B cell (primary cell): ENCODE measurements at places on chromosomes 7 and 10. TPM values are rescaled to one million over a fixed set of nuclear protein-coding genes. Genes with fewer than 3 reads are reported as not detected.

Gene SDHAF3
- 18.5 and 20.2 TPM in 2 replicates for total RNA-seq

Gene MMP21
- total RNA-seq = 0.15 TPM in 2 replicates

DNA sequence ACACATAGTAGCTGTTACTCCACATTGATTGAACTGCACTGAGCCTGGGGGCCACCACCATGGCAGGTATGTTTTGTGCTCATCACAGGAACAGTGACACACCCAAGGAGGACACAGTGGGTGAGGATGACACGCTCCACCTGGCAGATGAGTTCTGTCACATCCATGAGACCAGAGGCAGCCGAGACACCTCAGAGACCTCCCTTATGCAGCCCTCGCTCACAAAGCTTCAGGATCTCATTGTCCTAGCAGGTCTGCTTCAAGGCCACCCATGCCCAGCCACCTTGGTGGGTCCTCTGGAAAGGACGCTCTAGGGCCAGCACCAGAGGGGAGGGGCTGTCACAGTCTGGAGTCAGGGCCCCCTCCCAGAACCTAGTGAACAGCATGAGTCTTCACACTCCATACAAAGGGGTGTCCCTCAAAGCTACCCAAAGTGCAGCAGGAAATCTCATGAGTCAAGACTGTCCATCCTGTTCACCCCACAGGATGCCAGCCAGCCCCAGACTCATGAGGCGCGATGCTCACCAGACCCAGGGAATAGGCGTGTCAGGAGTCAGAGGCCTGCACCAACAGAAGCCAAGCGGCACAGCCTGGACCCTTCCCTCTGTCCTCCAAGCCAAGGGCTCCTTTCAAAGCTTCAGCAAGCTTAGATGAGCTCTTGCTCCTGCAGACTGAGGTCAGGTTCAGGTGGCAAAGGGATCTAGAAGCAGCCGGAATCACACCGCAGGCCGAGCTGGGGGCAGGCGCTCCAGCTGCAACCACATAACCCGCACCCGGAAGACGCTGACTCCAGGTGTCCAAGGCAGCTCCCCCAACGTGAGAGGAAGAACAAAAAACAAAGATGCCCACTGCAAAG is 9.6 kb downstream of the FAM53B start:
- DNase-seq = peak; percentile 71

GRCh38 chr10:46033602-46034011 is 3.2 kb upstream of the NCOA4 start:
- DNase-seq = no peak

Gene TACC2
- total RNA-seq = not detected in 2 replicates

DNA sequence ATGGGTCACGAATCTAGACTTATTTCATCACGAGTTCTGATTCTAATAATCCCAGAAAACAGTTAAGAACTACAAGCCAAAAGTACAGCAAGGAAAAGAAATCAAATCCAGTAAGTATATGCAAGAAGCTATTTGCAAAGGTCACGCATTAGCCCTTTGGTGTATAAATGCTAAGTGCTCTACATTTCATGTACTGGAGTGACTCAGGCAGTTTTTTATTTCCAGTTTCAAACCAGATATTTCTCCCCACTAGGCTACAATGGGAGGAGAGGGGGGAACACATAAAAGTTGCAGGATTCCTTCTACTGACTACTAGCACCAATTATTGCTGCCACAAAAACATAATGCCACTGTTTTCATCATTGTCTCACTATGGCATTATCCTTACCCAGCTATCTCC is 148.0 kb downstream of the NRCAM start:
- no peak for DNase-seq

DNA sequence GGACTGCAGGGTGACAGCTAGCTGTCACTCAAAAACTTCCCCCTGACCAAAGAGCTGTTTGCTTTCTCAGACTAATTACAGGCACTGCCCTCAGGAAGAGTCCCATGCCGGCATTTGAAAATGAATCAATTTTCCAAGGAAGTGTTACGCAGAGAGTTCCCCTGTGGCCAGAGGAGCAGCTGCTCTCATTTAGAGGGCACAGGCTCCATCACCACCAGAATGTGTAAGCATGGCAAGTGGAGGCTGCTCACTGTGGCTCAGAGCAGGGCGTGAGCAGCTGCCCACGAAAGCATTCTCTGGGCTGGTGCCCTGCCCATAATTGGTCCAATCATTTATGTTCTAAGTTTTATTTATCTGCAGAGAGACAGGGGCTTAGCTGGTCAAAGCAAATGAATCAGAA is 202.2 kb downstream of the RAMP3 start:
- DNase-seq = no peak

DNA sequence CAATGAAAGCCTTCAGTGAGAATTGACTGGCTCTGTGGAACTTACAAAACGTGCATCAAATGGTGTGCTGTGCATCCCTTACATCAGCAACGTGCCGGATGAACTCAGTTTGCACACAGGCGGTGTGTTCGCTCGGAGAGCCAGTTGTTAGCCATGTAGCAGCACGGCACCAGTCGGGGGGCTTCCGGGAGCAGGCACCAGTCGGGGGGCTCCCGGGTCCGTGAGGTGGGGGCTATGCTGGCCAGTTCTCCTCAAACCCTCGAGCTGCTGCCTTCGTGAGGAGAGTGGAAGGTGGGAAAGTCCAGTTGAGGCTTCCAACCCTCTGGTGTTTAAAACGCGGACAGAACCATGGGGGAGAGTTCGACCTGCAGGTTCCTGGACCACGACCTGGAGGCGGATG is 34.9 kb upstream of the UTF1 start:
- no peak for DNase-seq

DNA sequence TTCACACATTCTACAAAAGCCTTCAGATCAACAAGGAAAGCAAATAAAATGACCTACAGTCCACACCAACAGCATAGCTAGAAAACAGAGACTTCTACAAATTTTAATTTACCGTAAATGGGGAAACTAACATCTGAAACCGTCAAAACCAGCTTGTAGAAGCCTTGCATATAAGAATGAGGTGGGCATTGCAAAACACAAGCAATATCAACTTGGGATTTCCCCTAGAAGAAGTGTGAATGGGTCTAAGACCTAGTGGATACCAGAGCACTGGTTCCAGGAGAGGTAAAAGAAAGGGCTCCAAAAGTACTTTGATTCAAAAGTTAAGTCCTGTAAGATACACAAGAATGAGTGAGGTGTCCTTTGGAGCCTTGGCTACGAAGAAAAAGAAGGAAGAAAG is 18.7 kb downstream of the RTKN2 start:
- DNase-seq = no peak
